ENCODE measurements at places on chromosomes 3 and 15. TPM values are rescaled to one million over a fixed set of nuclear protein-coding genes. Genes with fewer than 3 reads are reported as not detected.

DNA sequence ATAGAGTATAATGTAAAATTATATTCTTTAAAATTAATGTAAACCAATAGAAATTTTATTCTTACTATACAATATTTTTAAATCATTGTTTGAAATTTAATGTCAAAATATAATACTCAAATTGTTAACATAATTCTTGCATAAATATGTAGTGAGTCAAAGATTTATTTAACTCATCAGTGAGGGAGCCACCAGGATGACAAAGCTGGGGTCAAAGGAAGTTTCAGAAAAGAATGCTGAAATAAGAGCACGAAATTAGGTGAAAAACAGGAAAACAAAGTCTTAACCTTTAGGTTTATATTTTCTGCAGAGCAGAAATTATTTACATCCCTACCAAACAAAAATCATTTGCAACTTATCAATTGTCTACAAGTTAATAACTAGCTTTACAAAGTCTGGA lies 74.1 kb downstream of the DIPK2A start:
- no peak overlapping the region for H3K27ac ChIP-seq
- no peak for DNase-seq
- H3K27me3 ChIP-seq, result no peaks in the 10 kb centered on the region
- H3K36me3 ChIP-seq, result no peaks in the 10 kb centered on the region
- H3K4me1 ChIP-seq, result no peaks in the 10 kb centered on the region

DNA sequence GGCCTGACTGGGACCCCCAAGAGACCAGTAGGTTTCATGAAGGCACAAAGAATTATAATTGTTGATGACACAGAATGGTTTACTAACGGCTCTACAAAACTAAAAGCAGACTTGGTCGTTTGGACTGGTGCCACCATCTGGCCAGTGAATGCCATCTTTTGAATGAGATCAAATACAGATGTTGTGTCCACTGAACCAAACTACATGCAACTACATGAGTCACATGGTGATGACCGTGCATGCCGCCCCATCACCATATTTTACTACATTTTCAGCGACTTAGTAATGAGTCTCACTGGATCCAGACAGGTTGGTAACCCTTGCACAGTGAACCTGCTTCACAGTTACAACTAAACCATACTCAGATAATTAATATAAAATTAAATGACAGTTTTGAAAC lies 803.3 kb downstream of the DIPK2A start:
- H3K36me3 ChIP-seq, result no peaks in the 10 kb centered on the region
- no peak for DNase-seq
- no peak overlapping the region for H3K4me3 ChIP-seq
- no peaks in the 10 kb centered on the region for H3K27me3 ChIP-seq
- H3K4me1 ChIP-seq, result no peaks in the 10 kb centered on the region

GRCh38 chr3:16477056-16477455 lies 36.4 kb downstream of the RFTN1 start:
- H3K27ac ChIP-seq, result no peak overlapping the region
- peaks cover 2% of the 10 kb centered on the region for H3K36me3 ChIP-seq
- H3K27me3 ChIP-seq, result no peaks in the 10 kb centered on the region
- no peak overlapping the region for H3K4me3 ChIP-seq

- H3K27ac ChIP-seq, result no peak overlapping the region
- no peaks in the 10 kb centered on the region for H3K36me3 ChIP-seq
Observed at GRCh38 chr3:118472586-118472985, 562.1 kb downstream of the IGSF11 start.

DNA sequence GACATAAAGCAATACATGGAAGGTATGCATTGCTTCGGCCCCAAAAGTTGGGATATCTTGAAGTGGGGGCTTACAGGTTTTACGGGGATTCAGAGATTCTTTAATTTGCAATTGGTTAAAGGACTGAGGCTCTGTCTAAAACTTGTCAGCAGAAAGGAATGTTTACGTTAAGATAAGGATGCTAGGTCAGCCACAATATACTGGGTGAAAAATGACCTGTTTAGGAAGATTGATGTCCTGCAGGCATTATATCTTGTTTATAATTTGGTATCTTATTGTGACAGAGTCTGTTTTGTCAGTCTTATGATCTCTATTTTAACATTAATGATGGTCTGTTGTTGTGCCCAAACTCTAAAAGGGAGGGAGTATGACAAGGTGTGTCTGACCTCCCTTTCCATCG lies 15.3 kb upstream of the CCNDBP1 start:
- DNase-seq, result no peak
- H3K4me1 ChIP-seq, result no peaks in the 10 kb centered on the region
- H3K27me3 ChIP-seq, result no peaks in the 10 kb centered on the region

DNA sequence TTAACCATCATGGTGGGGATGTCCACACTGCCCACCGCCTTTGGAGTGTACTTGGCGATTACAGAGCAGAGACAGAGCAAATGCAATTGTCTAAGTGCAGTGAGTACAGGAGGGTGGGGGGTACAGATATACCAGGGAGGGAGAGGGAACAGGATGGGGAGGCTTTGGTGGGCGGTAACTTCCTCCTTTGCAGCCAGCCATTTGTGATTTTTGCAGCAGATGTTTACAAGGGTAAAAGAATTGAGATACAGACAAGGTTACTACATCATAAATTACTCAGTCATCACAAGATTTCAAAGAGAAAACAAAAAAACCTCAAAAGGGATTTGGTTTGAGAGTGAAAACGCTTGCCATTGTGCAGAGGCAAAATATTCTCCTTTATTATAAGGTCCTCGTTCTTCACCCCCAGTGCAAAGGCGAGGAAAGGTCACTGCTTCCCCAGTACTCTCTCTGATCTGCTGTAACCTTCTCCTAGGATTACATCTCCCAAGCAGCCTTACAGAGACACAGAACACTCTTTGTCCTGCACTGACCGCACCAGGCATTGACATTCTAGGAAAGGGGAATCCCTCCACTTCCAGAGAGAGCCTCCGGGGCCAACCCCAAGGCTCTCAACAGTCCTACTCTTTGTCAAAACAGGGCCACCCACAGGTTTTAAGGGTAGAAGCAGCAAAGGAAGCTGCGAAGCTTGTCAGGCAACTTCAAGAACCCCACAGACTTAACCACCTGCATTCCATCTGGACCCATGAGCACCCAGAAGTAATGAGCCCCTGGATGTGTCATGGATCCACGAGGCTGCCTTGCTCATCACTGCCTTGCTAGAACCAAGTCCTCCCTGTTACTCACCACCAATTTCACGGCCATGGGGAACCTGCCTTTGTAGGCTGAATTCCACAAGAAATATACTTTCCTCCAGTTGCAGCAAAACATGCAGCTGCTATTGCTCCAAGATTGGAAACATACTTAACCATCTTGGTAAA lies 117.3 kb downstream of the ADAMTS17 start:
- H3K27ac ChIP-seq, result no peak overlapping the region
- H3K27me3 ChIP-seq, result no peaks in the 10 kb centered on the region
- no peak for DNase-seq
- H3K4me3 ChIP-seq, result no peak overlapping the region

GRCh38 chr3:125375950-125376679 lies 990 bp upstream of the ZNF148 start:
- H3K4me3 ChIP-seq, result peak overlapping the region; percentile 90
- H3K27ac ChIP-seq, result no peak overlapping the region
- no peaks in the 10 kb centered on the region for H3K27me3 ChIP-seq
- no peaks in the 10 kb centered on the region for H3K36me3 ChIP-seq
- no peak for DNase-seq

- no peak overlapping the region for H3K4me3 ChIP-seq
- H3K4me1 ChIP-seq, result no peaks in the 10 kb centered on the region
- no peak overlapping the region for H3K27ac ChIP-seq
- H3K27me3 ChIP-seq, result no peaks in the 10 kb centered on the region
- no peak for DNase-seq
- peaks cover 8% of the 10 kb centered on the region for H3K36me3 ChIP-seq
Observed at GRCh38 chr3:105691053-105691452, 177.8 kb downstream of the CBLB start.

DNA sequence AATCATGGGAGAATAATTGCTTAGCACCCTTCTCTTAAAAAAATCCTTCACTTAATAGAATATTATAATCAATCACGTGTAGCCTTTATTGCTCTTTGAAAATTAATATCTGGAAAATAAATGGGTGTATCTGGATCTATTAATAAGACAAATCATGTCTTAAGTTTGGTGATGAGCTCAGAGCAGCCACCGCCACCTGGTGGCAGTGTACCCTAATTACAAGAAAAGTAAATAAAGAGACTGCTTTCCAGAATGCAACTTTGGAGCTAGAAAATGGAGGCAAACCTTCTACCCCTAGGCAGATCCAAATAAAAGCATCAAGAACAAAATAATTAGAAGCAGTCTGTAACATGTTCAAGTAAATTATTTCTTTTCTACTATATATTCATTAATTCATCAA lies 43.5 kb downstream of the EPHB1 start:
- DNase-seq, result no peak
- no peaks in the 10 kb centered on the region for H3K27me3 ChIP-seq
- no peaks in the 10 kb centered on the region for H3K36me3 ChIP-seq
- H3K27ac ChIP-seq, result no peak overlapping the region
- H3K4me3 ChIP-seq, result no peak overlapping the region

DNA sequence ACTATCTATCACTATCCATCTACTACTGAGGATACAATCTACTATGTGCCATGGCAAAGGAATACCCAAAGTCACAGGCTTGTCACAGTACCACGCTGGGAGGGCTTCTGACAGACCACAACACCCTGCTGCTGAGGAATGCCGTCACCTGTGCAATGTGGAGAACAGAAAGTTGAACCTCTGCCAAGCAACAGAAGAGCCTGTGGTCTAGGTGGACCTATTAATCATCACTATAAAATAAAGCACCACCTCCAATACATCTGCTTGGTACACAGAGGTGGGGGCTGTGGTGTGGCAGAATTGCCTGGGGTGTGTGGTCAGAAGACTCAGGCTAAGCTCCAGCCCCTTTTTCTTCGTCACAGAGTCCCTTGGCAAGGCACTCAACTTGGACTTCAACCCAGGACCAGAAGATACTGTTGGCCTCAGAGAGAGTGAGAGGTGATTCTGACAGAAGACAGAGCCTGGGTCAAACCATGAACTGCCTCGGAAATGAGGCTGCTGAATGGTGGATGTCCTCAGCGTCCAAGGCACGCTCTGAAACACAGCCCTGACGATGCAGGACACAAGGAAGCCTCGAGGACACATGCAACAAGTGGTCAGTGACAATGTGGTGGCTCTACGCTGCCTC lies 189.4 kb upstream of the CHRNA7 start:
- no peak for DNase-seq
- no peak overlapping the region for H3K27ac ChIP-seq
- no peak overlapping the region for H3K4me3 ChIP-seq
- H3K4me1 ChIP-seq, result no peaks in the 10 kb centered on the region
- H3K36me3 ChIP-seq, result no peaks in the 10 kb centered on the region

- H3K4me3 ChIP-seq, result no peak overlapping the region
- no peaks in the 10 kb centered on the region for H3K4me1 ChIP-seq
- DNase-seq, result no peak
- H3K27ac ChIP-seq, result no peak overlapping the region
- H3K36me3 ChIP-seq, result no peaks in the 10 kb centered on the region
Observed at GRCh38 chr3:73442886-73443285, 181.9 kb downstream of the PDZRN3 start.

DNA sequence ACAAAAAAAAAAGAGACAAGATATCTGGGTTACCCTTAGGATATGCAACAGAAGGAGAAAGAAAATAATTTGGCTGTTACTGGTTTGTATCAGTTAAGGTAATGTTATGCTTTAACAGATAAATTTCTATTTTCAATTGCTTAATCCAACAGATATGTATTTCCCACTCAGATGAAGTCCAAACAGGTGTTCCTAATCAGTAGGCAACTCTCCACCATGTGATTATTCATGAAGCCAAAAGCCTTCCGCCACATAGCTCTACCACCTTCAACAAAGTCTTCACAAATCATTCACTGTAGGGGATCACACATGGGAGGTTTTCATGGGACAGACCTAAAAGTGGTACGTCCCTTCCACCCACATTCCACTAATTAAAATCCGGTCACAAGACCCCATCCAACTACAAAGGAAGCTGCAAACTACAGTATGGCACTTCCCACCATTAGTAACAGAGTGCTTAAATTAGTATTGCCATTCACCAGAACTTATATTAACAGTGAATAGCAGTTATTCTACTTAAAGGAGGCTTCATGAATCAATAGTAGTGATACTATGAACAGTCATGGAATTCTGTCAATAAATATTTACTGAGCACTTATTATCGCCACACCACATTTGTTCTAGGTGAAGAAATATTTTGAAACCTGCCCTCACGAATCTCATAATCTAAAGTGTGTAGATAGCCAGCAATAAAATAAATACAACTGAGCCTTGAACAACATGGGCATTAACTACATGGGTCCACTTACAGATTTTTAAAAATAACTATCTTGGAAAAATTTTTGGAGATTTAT lies 66.5 kb downstream of the SFMBT1 start:
- no peak overlapping the region for H3K4me3 ChIP-seq
- no peaks in the 10 kb centered on the region for H3K36me3 ChIP-seq
- no peaks in the 10 kb centered on the region for H3K27me3 ChIP-seq
- no peak overlapping the region for H3K27ac ChIP-seq

GRCh38 chr3:16147220-16147994 lies 27.1 kb upstream of the GALNT15 start:
- H3K27me3 ChIP-seq, result no peaks in the 10 kb centered on the region
- H3K4me3 ChIP-seq, result no peak overlapping the region
- peaks cover 13% of the 10 kb centered on the region for H3K36me3 ChIP-seq
- H3K27ac ChIP-seq, result no peak overlapping the region
- DNase-seq, result no peak
- no peaks in the 10 kb centered on the region for H3K4me1 ChIP-seq

- H3K36me3 ChIP-seq, result no peaks in the 10 kb centered on the region
- no peak overlapping the region for H3K27ac ChIP-seq
- H3K4me3 ChIP-seq, result no peak overlapping the region
- peak; percentile 18 for DNase-seq
Observed at GRCh38 chr3:194282436-194283122, 68.5 kb downstream of the CPN2 start.

GRCh38 chr3:53919741-53920140 lies 28.1 kb upstream of the SELENOK start:
- H3K4me1 ChIP-seq, result no peaks in the 10 kb centered on the region
- H3K36me3 ChIP-seq, result peaks cover 6% of the 10 kb centered on the region

GRCh38 chr3:34284959-34285826 lies 486.8 kb downstream of the PDCD6IP start:
- H3K27me3 ChIP-seq, result no peaks in the 10 kb centered on the region
- no peak for DNase-seq
- no peak overlapping the region for H3K27ac ChIP-seq
- H3K36me3 ChIP-seq, result no peaks in the 10 kb centered on the region
- no peaks in the 10 kb centered on the region for H3K4me1 ChIP-seq

FMN1 gene
- 1.9 TPM for total RNA-seq

CCR9 gene
- not detected for total RNA-seq

BUB1B gene
- total RNA-seq, result 83.2 TPM

CAMK2N2 gene
- total RNA-seq, result 12.6 TPM

CACNA1D gene
- total RNA-seq, result 1.9 TPM

CCR8 gene
- 0.64 TPM for total RNA-seq

COX17 gene
- 47.0 TPM for total RNA-seq

GOLGA6A gene
- total RNA-seq, result 0.72 TPM
